ENCODE measurements at places on chromosomes 12 and 14. TPM values are rescaled to one million over a fixed set of nuclear protein-coding genes. Genes with fewer than 3 reads are reported as not detected.

REP15 gene
- total RNA-seq = not detected

LRTM2 gene
- not detected for total RNA-seq

OR11H6 gene
- not detected for total RNA-seq

OTX2 gene
- not detected for total RNA-seq

SLCO1A2 gene
- 0.22 TPM for total RNA-seq

ADAMTS20 gene
- total RNA-seq = not detected

Data from tibial nerve (tissue), 4 donors.